Activated CD8-positive, alpha-beta memory T cell treated with anti-CD3 and anti-CD28 coated beads for 1 hour (primary cell): ENCODE measurements at places on chromosomes 13 and 19.

DNA sequence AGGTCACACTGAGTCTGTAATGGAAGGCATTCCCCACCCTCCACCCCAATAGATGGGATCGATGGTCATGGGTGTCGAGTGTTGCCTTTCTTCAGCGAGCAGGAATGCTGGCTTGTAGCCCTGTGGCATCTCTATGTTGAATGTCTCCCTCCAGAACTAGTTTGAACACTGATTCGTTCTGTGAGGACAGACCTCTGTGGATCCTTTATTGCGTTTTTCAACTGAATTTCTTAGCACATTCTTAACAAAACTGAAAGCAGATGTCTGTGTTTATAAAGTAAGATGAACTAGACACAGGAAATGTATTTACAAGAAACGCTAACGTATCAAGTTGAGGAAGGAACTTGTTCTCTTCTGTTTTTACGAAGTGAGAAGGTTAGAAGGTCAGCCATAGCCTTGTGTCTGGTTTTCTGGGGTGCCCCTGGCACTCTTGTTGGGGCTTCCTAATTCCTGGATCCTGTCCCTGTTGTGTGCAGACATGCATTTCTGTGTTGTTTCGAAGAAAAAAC lies 36.8 kb upstream of the TM9SF2 start:
- DNase-seq: no peak

DNA sequence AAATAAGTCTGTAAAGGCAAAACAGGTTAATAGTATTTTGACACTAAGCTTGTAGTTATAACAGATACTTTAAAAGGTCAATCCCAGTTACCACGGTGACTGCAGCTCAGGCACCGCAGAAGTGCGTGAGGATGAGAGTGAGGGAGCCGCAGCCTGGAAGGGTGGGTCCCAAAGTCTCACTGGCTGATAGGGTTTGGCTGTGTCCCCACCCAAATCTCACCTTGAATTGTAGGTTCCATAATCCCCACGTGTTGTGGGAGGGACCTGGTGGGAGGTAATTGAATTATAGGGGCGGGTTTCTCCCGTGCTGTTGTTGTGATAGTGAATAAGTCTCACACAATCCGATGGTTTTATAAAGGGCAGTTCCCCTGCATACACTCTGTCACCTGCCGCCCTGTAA lies 40.0 kb upstream of the GAS6 start:
- DNase-seq: no peak

GRCh38 chr13:50613356-50613831 lies 230.1 kb downstream of the DLEU7 start:
- no peak for DNase-seq

DNA sequence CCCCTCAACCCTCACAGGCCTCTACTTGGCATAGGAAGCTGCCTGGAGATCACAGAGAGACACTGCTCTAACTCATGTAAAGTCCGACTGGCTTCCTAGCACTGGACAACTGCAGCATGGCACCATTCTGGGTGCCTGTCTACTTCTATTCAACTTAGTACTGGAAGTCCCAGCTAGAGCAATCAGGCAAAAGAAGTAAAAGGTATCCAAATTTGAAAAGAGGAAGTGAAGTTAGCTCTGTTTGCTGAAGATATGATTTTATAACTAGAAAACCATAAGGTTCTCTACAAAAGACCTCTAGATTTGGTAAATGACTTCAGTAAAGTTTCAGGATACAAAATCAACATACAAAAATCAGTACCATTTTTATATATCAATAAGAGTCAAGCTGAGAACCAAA lies 1017.6 kb downstream of the PCDH9 start:
- DNase-seq: no peak

GRCh38 chr13:19604306-19604705 lies 29.2 kb upstream of the MPHOSPH8 start:
- no peak for DNase-seq

DNA sequence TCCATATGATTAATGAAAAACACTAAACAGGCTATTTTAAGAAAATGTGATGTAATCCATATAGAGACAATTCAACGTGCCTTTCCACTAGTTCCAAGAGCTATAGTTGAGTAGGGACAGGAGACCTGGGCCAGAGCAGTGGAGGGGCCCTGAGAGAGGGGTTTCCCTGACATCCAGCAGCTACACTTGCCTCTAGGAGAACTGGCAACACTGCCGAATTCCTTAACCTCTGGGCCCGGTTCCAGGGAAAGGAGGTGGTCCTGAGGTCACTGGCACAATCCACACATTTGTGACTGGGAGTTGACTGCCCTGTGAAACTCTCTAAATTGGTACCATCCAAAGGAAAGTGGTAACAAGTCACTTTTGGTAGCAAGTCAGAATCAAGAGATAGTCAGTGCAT lies 264.4 kb downstream of the DCLK1 start:
- no peak for DNase-seq

GRCh38 chr13:111058796-111059506 lies 56.2 kb upstream of the ARHGEF7 start:
- DNase-seq: no peak

DNA sequence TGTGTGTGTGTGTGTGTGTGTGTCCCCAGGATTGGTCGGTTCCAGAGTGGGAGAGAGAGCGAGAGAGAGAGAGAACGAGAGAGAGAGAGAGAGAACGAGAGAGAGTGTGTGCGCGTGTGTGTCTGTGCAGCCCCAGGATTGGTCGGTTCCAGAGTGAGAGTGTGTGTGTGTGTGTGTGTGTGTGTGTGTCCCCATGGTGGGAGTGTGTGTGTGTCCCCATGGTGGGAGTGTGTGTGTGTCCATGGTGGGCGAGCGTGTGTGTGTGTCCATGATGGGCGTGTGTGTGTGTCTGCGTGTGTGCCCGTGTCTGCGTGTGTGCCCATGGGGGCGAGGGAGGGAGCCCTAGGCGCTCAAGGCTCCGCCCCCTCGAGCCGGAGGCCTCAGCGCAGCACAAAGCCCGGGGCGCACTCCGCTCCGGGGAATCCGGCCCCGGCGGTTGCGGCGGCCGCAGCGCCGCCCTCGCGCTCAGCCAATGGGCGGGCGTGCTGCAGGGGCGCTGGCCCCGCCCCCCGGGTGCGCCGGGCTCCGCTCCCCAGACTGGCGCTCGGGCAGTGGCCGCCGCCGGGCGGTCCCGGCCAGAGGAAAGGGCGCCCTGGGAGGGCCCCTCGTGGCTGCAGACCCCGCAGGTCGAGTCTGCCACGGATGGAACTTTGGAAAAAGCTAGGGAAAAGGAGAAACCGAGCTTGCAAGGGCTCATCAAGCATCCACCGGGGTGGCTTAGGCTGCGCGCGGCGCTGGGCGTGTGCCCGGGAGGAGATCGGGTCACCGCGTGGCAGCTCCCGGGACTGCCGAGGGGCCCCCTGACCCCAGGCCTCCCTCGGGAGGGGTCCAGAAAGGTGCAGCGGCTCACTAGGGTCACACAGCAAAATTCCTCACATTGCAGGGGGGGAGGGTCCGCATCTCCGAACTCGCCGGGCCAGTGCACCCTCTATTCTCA lies 96.2 kb downstream of the INSR start:
- peak; percentile 59 for DNase-seq

GRCh38 chr19:33688171-33688992 lies 66.6 kb downstream of the CHST8 start:
- DNase-seq: no peak

DNA sequence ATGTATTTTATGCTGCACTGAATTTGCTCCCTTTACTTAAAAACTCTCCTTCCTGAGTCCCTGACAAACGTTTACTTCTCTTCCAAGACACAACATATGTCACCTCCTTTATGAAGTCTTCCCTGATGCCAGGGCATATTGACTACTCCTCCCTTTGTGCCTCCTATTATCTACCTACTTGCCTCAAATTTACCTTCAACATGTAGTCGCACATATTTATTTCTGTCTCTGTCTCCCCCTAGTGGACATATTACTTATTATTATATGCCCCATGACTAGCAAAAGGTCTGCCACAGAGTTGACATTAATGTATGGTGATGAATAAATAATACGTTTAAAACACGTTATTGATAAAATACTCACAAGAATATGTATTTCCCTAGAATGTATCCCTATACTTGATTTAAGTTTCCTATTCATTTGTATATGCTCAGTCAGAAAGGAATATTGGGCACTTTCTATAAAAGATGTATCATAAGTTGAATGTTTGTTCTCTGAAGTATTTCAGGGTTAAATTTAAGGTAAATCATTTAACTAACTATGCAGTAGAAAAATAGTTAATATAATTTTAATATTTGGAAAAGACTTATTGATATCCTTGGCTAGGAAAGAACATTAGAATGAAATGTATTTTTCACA lies 250.3 kb upstream of the ATXN8OS start:
- DNase-seq: no peak

DNA sequence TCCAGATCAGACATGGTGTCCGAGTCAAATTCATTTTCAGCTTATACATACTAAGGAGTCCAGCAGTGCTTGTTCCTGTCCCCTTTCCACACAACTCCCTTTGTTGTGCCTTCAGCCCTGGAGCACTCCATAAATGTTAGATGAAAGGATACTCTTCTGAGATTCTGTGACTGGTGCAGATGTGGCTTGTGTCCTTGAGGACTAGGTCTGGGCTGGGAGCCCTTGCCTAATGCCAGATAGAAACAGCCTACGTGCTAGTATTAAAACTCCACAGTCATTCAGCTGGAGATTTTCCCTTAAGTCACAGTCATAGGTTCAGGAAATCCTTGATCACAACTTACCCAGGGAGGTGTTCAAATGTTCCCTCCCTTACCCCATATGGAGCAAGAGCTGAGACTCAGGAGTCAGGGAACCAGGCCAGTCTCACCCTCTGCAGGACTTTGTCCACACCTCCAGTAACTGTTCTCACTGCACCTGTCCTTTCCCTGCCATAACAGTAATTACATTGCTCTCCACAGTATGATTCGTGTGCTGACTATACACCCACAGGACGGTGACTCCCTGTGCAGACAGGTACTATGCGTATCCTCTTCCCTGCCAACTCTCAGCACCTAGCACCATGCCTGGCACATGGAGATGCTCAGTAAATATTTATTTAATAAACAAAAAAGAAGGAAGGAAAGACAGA lies 15.5 kb upstream of the SERPINE3 start:
- DNase-seq: no peak

GRCh38 chr19:18098891-18099622 lies 1.5 kb downstream of the MAST3 start:
- no peak for DNase-seq

- DNase-seq: no peak
Observed at GRCh38 chr13:111872475-111873150, 194.3 kb upstream of the SOX1 start.

DNA sequence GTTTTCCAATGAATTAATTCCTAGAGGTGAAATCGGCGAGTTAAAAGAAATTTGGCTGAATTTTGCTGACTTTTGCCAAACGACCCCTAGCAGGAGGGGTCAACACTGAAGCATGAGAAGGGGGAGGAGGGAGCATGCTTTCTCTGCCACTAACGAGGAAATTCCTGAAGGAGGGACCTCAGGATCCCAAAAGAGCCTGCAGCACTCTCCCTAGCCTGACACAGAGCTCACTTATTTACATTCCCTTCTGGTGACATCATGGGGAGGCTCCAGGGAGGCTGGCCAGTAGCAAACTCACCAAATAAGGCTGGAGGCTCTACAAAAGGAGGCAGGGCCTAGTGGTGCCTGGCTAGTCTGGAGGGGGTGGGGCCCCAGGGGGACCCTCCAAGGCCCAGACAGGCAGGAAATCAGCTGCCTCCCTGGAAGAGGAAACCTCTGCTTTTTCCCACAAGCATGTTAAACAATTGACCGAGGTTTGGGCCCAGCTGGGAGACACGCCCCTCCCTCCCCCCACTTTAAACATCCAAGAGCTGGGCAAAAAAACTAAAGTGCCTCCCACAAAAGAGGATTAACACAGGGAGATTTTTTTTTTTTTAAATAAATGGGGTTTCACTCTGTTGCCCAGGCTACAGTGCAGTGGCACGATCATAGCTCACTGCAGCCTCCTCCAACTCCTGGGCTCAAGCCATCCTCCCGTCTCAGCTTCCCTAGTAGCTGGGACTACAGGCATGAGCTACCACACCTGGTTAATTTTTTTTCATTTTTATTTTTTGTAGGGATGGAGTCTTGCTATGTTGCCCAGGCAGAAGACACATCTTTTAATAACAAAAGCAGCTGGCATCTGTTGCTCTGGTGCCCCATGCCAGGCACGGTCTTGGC lies 2.1 kb downstream of the DAPK3 start:
- no peak for DNase-seq

DNA sequence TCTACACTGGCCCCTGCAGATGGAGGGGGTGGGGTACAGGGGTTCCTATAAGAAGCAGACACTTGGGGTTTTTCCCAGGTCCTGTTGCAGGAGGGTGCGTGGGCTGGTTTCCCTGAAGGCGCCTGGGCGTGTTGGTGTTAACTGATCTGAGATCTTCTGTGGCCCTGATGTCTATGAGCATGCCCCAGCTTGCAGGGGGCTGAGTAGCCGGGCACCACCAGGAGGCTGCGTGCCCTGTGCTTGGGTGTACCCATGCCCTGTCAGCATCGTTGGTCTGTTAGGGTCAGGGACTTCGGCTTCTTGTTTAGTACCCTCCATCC lies 45.3 kb downstream of the CAPN12 start:
- no peak for DNase-seq

- DNase-seq: no peak
Observed at GRCh38 chr19:46162731-46163130, 14.7 kb downstream of the IGFL2 start.

GRCh38 chr19:31013384-31014020 lies 335.7 kb downstream of the TSHZ3 start:
- DNase-seq: no peak

DNA sequence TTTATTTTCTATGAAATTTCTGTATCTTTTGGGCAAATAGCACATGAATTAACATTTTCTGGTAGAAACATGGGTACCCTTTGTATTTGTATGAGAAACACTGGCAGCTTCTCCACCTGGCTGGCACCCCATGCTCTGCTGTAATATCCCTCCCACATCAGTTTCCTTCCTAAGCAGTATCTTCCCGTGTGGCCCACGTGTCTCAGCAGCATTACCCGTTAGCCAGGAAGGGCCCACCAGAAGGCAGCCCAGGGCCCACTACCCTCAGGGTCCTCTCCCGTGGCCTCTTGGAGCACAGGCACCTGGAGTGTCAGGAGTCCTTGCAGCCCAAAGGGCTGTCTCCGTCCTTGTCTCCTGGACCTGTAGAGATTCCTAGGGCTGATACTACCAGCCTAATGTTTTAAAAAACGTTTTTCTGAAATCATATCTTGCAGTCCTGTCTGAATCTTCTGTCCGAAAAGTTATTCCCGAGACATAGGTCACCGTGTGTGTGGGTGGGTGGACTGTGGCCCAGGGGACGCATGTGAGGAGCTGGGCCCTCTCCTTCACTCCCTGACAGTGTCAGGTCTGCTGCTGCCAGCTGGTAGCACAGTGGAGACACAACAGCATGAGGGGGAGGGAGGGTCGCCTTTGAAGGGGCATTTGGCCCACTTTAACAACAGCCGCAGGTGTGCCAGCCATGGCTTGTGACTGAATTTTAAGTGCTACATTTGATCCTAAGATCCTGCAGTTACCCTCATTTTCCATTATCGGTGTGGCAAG lies 22.0 kb upstream of the TEX29 start:
- DNase-seq: no peak

- no peak for DNase-seq
Observed at GRCh38 chr13:88717946-88718345, 1046.8 kb downstream of the SLITRK5 start.

DNA sequence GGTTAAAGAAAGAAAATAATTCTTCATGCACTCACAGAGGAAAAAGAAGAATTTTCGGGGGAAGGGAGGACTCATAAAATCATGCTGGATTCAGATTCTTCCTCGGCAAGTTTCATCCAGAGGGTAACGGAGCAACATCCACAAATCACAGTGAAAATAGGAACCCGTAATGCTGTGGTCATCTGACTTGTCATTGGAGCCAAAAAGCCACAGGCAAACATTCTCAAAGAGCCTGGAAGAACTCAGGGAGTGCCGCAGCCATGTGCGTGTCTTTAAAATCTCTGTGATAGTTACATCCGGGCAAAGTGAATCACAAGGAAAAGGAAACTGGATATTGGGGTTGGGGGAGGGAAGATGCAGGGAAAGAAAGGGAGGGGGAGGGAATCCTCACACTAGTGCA lies 33.0 kb upstream of the VSTM2B start:
- DNase-seq: no peak
